IMR-90 (cell line): ENCODE measurements at places on chromosomes 7 and 10. TPM values are rescaled to one million over a fixed set of nuclear protein-coding genes. Genes with fewer than 3 reads are reported as not detected.
A peak's percentile ranks its signal among the peaks of the same experiment; 100 is the strongest.

- DNase-seq = peak; percentile 43
Measured at GRCh38 chr10:10432296-10433035, 585.2 kb upstream of the CELF2 start.

DNA sequence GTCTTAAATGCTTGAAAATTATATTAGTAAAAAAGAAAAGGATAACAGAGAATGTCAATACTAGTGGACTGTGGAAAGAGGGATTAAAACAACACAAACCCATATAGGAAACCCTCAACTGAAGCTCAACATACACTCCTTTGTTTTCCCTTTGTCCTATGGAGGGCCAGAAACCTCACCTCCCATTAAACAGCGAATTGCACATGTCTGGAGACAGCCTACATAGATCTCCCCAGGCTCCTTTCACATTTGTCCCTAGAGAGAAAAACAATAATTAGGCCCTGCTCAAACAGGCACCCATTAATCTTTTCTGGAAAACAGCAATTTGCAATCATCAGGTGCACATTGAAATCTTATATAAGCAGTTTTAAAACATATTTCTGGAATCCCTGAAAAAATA is 87.6 kb upstream of the SEMA3D start:
- DNase-seq = no peak

- peak; percentile 89 for DNase-seq
Measured at GRCh38 chr10:13973742-13974141, 357.0 kb downstream of the FRMD4A start.

DNA sequence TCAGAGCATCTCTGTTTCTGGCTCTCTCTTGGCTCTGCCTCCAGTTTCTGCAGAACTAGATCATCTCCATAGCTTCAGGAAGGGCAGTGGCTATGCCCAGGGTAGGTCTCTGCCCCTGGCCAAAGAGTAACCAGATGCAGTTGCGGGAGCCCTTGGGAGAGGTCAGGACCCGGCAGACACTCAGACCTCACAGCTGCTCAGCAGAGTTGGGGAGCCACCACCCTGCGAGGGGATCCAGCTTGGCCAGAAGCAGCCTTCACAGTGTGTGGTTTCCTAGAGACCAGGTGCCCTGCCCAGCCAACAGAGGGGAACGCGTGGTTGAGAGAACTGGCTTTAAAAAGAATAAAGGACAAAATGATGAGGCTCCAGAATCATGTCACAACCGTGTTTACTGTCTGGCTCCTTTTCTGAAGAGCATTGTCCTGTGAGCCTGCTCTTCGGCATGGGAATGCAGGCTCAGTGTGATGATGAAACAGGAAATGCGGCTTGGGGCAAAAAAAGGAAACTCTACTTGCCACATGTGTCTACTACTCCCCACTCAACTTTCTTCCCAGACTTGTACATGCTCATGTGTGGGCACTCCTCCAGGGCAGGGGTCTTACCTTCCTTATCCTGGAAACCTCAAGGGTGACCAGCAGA is 243.1 kb downstream of the INHBA start:
- no peak for DNase-seq

- no peak for DNase-seq
Measured at GRCh38 chr10:12408472-12408871, 59.1 kb downstream of the CAMK1D start.

GRCh38 chr10:114596793-114597192 is 61.3 kb downstream of the ABLIM1 start:
- no peak for DNase-seq

- no peak for DNase-seq
Measured at GRCh38 chr7:111839261-111839660, 277.0 kb upstream of the IMMP2L start.

DNA sequence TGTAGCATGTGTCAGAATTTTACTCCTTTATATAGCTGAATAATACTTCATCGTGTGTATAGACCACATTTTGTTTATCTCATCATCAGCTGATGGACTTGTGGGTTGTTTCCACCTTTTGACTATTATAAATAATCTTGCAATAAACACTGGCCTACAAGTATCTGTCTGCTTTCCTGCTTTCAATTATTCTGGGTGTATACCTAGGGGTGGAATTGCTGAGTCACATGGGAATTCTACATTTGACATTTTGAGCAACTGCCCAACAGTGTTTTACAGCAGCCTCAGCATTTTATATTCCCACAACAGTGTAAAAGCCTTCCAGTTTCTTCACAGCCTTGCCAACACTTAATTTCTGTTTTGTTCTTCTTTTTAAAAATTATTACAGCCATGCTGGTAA is 200.3 kb upstream of the PRSS1 start:
- peak; percentile 52 for DNase-seq

DNA sequence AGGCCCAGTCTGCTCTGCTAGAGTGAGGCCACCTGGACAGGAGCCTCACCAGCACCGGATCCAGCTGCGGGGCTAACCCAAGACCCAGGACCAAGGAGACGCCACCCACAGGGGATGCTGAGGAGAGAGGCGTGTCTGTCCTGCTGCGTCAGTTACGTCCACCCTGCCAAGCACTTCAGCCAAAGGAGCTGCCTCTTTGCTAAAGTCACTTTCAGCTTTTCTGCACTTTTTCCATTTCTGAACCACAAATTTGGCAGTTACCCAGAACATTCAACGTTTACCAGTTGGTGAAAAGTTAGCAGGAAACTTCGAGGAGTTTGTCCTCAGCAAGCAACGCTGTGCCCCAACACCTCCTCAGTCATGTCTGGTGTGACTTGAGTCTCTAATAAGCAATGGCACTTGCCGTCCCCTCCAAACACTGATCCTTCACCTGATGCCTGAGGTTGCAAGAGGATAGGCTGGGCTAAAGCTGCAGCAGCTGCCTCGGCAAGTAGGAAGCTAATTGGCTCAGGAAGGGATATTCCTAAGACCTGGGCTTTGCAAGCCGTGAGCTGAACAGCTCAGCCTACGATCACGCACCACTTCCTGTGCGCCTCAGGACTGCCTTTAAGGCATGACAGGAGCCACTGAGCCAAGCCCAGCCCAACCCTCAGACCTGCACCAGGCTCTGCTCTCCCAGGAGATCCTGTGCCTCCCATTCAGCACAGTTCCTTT is 40.1 kb downstream of the KCNH2 start:
- peak; percentile 58 for DNase-seq

GRCh38 chr7:98283127-98283886 is 1.8 kb downstream of the BRI3 start:
- DNase-seq = peak; percentile 56

DNA sequence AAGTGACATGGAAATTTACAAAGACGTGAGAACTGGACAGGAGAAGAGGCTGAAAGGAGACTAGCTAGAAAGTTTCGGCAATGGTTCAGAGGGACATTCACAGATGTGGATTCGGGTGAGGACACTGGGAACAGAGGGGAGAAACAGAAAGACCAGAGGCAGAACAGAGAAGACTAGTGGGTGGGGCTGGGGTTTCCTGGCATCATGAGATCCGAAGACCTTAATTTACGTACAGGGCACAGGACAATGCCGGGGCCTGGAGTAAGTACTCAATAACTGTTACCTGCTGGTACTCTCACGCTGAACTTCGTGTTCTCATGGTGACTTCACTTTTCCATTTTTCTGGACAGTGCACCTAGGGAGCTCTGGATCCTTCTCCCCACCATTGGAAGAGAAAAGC is 53.5 kb downstream of the VOPP1 start:
- DNase-seq = no peak

GRCh38 chr7:27953361-27953760 is 213.4 kb downstream of the TAX1BP1 start:
- no peak for DNase-seq

DNA sequence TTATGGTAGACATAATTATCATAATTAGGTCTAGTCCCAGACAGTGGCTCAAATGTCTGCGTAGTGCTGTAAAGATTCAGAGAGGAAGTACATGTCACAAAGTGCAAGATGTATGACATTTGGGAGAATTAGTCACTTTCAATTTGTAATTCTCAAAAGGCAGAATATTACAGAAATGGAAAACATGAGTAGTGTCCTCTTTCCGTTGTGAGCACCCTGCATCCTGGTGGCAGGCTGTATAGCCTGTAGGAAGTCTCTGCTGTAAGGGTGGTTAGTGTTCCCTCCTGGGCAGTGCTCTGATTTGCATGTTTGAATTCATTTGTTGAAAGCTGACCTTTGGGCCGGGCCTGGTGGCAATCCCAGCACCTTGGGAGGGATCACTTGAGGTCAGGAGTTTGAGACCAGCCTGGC is 17.0 kb downstream of the CDK14 start:
- DNase-seq = peak; percentile 43

DNA sequence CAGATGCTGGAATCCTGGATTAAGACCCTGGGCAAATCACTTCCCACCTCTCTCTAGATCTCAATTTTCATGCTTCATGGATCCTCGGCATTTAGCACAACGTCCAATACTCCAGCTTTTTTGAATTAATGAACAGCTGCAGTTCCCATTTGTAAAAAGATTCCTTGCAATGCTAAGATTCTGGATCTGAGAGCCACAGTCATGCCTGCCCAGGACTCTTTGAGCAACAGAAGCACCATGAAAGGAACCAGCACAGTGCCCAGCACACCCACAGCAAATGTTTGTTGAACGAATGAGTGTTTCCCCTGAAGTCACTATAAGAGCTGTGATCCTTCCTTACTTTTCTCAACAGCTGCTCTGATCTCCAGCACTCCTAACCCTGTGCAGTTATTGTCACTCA is 20.8 kb upstream of the DDIT4 start:
- DNase-seq = no peak

GRCh38 chr10:72653383-72654096 is 27.7 kb upstream of the MICU1 start:
- DNase-seq = no peak

GRCh38 chr7:22173685-22174573 is 183.0 kb downstream of the RAPGEF5 start:
- no peak for DNase-seq

The GRM3 gene
- polyA plus RNA-seq = not detected in 2 replicates

The UNCX gene
- not detected in 2 replicates for polyA plus RNA-seq

The PSD gene
- polyA plus RNA-seq = 4.4 and 5.8 TPM in 2 replicates

The OIT3 gene
- not detected in 2 replicates for polyA plus RNA-seq

The ACADSB gene
- polyA plus RNA-seq = 3.8 and 6.2 TPM in 2 replicates

The CCDC7 gene
- polyA plus RNA-seq = 0.37 and 0.74 TPM in 2 replicates

The ZMIZ2 gene
- polyA plus RNA-seq = 22.9 and 24.0 TPM in 2 replicates

The NRG3 gene
- polyA plus RNA-seq = not detected in 2 replicates
